GM12878 (cell line): ENCODE measurements at places on chromosomes 1 and 21. TPM values are rescaled to one million over a fixed set of nuclear protein-coding genes. Genes with fewer than 3 reads are reported as not detected.

DNA sequence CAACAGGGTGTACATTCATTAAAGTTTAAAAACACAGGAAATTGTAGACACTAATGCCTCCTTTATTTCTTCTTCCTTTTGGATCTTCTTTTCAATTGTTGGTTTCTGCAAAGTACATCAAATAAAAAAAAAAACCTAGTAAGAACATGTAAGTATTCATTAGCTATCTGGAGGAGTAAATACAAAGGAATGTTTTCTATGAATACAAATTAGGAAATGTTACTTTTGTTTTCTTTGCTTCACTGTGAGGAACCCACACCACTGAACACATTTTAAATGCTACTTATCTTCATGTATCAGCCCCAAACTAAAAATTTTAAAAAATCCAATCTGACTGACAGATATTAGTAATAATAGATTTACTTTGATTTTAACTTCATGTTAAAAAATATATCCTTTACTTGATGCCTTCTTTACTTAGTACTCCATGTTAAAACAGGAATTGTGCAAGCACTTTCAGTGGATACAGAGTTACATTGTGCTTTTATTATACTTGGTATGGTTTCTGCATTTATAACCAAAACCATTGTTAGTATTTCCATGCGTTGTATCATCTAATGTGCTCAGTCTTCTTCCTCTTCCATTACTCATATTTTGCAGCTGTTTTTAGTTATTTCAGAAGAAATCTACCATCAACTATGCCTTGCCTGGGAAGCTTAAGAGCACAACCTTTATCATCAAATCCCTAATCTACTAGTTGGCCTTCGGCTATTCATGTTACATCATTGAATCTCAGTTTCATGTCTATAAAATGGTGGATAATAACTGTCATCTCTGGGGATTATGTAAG, 236.9 kb upstream of the DPYD start:
- H3K36me3 ChIP-seq: no peaks in the 10 kb centered on the region
- no peak overlapping the region for H3K27ac ChIP-seq
- H3K27me3 ChIP-seq: no peaks in the 10 kb centered on the region
- no peaks in the 10 kb centered on the region for H3K4me1 ChIP-seq
- DNase-seq: no peak

DNA sequence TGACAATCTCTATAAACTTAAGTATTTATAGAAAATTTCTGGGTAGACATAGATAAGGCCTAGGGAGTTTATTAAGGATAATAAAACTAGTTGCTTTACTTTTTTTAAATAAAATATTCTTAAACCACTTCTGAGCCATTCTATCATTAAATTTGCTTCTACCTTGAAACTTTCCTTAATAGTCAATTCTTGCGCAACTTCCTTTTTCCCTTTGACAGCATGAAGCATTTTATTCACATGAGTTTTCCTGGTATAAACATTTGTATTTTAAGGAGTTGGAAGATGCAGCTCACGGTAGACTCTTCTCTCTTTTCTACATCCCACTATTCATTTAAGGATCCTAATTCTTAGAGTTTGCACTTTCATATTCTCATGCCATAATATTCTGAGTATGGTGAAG, 75.8 kb upstream of the DPH5 start:
- no peaks in the 10 kb centered on the region for H3K36me3 ChIP-seq
- no peak for DNase-seq
- no peak overlapping the region for H3K4me3 ChIP-seq

Gene XCL1
- 0.68 and 0.83 TPM in 2 replicates for polyA plus RNA-seq

GRCh38 chr1:177958092-177958491, 11.8 kb downstream of the SEC16B start:
- no peak for DNase-seq
- H3K4me3 ChIP-seq: no peak overlapping the region
- no peak overlapping the region for H3K27ac ChIP-seq
- H3K27me3 ChIP-seq: no peaks in the 10 kb centered on the region; the same call in 1 of the 2 replicates

GRCh38 chr1:241639623-241640148, 483 bp downstream of the CHML start:
- no peaks in the 10 kb centered on the region for H3K36me3 ChIP-seq
- no peaks in the 10 kb centered on the region for H3K27me3 ChIP-seq
- peaks cover 10% of the 10 kb centered on the region for H3K4me1 ChIP-seq
- peak overlapping the region; percentile 94 for H3K4me3 ChIP-seq

Gene RXFP4
- polyA plus RNA-seq: 0.10 and 0.39 TPM in 2 replicates

- H3K27me3 ChIP-seq: 0 out of 2 replicates have a peak, but pooled peaks cover 1% of the 10 kb centered on the region
- DNase-seq: no peak
Observed at GRCh38 chr21:32463889-32464300, 51.4 kb downstream of the EVA1C start.

DNA sequence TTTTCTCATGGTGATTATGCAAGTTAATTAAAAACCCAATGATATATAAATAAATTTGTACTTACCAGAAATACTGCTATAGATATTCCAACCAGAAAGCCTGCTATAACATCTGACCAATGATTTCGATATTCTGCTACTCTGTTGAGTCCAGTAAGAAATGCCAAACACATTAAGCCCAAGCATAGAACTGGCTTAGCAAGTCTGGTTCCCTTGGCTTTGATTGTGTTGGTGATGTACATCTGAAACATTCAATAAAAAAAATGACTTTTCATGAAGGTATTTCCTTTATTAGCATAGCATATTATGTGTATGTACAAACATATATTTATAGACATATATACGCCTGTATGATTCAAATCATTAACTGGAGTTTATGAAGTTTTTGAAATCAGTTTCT, 82.8 kb downstream of the PLPPR5 start:
- DNase-seq: no peak
- H3K27ac ChIP-seq: no peak overlapping the region
- no peaks in the 10 kb centered on the region for H3K27me3 ChIP-seq
- H3K4me1 ChIP-seq: no peaks in the 10 kb centered on the region

Gene SCMH1
- 18.6 and 20.8 TPM in 2 replicates for polyA plus RNA-seq

GRCh38 chr1:209808059-209808581, 2.2 kb upstream of the IRF6 start:
- H3K36me3 ChIP-seq: no peaks in the 10 kb centered on the region
- no peak for DNase-seq
- no peaks in the 10 kb centered on the region for H3K4me1 ChIP-seq
- H3K4me3 ChIP-seq: no peak overlapping the region

Gene DISP1
- 1.3 and 1.4 TPM in 2 replicates for polyA plus RNA-seq

DNA sequence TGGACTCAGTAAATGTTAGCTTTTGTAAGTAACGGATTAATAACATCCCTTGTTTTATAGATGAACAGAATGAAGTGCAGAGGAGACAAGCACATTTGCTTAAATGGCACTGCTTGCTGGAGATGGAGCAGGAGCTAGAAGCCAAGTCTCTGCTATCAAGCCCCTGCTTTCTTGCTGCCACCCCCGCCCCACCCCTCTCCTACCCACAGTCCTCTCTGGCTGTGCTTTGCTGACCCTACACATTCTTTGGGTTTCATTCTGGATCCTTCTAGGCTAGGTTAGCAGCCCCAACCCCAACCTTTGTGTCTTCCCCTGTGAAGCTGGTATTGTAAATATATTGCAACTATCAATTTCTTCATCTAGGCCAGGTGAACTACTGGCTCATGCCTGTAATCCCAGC, 77.5 kb upstream of the CAPZB start:
- no peaks in the 10 kb centered on the region for H3K4me1 ChIP-seq
- no peaks in the 10 kb centered on the region; the same call in 1 of the 2 replicates for H3K27me3 ChIP-seq

Gene LDLRAP1
- 27.0 and 33.8 TPM in 2 replicates for polyA plus RNA-seq

GRCh38 chr1:118151312-118151937, 33.6 kb downstream of the SPAG17 start:
- no peak overlapping the region for H3K27ac ChIP-seq
- no peaks in the 10 kb centered on the region for H3K36me3 ChIP-seq
- H3K27me3 ChIP-seq: no peaks in the 10 kb centered on the region
- no peak overlapping the region for H3K4me3 ChIP-seq

DNA sequence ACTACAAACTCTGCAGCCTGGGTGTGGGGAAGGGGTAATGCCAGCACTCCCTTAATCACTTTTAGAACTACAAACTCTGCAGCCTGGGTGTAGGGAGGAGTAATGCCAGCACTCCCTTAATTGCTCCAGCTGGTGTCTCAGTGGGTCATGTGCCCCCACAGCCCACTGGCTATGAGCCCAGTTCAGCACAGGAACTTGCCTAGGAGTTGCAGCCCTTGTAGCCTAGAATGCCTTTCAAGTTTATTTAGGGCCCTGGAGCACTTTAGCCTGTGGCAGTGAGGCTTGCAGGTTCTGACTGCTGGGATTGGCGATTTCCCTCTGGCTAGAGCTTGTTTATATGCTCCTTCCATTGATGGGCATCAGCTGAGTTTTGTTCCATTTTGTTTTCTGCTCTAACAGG, 17.1 kb downstream of the VN1R5 start:
- no peak overlapping the region for H3K4me3 ChIP-seq
- H3K4me1 ChIP-seq: no peaks in the 10 kb centered on the region
- DNase-seq: no peak
- H3K27ac ChIP-seq: no peak overlapping the region
- no peaks in the 10 kb centered on the region for H3K36me3 ChIP-seq
- H3K27me3 ChIP-seq: no peaks in the 10 kb centered on the region

Gene LAMB3
- 0.18 and 0.19 TPM in 2 replicates for polyA plus RNA-seq

Gene WNT9A
- not detected in 2 replicates for polyA plus RNA-seq

DNA sequence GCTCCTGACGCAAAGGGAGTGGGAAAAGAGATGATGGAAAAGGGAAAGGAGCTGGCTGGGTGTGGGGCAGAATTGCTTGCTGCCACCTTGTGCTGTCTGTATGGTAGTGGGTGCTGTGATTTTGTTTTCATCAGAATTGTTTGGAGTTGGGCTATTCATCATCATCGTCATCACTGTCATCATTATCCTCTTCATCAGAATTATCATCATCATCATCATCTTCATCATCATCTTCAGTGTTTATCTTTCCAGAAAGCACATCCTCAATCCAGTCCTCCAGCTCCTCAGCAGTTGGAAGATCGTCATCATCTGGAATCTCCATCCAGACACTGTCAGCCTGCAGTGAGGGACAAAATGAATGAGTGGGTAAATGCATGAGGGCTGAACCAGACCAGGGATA, 59.3 kb downstream of the VANGL1 start:
- H3K36me3 ChIP-seq: no peaks in the 10 kb centered on the region
- no peak overlapping the region for H3K4me3 ChIP-seq
- H3K27me3 ChIP-seq: no peaks in the 10 kb centered on the region

DNA sequence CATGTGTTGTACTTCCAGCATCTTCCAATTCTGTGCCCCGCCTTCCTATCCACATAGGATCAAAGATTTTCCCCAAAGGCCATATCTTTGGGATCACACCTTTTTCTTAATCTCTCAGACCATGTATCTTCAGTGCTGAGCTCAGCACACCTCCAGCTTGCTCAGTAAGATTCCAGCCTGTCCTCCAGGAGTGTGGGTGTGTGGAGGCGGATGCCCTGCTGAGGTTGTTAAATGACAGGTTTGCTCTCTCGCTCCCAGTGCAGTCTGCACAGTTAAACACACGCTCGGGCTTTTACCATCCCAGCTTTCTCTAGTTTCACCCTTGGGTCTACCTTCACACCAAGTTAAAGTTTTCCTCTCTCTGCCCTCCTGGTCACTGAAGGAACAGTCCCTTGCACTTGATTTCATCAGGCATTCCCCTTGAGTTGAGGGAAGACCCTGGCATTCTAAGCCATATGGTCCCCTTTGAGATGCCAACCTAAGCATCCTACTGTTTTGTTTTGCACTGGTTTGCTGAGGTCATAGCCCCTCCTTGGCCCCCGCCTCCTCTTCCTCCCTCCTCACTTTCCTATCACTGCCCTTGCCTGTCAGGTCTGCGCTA, 13.7 kb downstream of the MYOG start:
- no peaks in the 10 kb centered on the region; the same call in 1 of the 2 replicates for H3K4me1 ChIP-seq
- H3K27me3 ChIP-seq: peaks cover 8% of the 10 kb centered on the region
- H3K36me3 ChIP-seq: no peaks in the 10 kb centered on the region
- no peak for DNase-seq
- no peak overlapping the region for H3K27ac ChIP-seq
- H3K4me3 ChIP-seq: no peak overlapping the region

GRCh38 chr1:112298558-112298957, 97.5 kb upstream of the CTTNBP2NL start:
- H3K27me3 ChIP-seq: no peaks in the 10 kb centered on the region; the same call in 1 of the 2 replicates
- H3K27ac ChIP-seq: no peak overlapping the region
- DNase-seq: no peak
- 0 out of 2 replicates have a peak, but pooled peaks cover 3% of the 10 kb centered on the region for H3K4me1 ChIP-seq

GRCh38 chr1:248847181-248847955, 9.3 kb downstream of the ZNF672 start:
- H3K27me3 ChIP-seq: no peaks in the 10 kb centered on the region
- no peak overlapping the region for H3K27ac ChIP-seq
- DNase-seq: no peak
- no peak overlapping the region for H3K4me3 ChIP-seq

- no peak overlapping the region; the same call in 1 of the 2 replicates for H3K4me3 ChIP-seq
- H3K27ac ChIP-seq: no peak overlapping the region
- H3K4me1 ChIP-seq: no peaks in the 10 kb centered on the region
Observed at GRCh38 chr21:41767606-41768436, 969 bp upstream of the RIPK4 start.

Gene TRIM45
- polyA plus RNA-seq: 0.71 and 0.86 TPM in 2 replicates

DNA sequence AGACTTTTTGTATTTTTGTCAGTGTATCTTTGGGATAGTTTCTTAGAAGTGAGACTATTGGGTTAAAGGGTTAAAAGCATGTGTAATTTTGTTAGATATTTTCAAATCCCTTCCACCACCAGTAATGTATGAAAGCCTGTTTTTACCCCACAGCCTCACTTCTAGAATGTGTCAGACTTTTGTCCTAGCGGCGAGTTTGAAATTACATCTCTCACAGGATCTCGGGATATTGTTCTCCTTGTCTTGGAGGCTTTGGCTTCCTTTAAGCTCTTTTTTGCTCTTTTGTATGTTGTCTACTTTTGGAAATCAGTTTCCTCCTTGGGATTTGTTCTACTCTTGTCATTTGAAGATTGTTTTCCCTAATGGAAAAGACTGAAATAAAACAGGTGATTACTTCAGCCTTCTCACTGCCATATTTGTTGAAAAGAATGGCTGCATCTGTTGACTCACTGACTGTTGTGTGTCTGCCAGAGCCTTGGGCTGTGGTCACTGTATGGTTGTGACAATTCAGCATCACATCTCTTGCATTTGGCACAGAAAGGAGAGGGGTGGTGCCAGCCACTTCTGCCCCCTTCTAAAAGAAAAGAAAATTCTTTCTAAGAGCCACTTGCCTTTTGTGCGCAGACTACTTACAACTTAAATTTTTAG, 22.6 kb downstream of the ST3GAL3 start:
- no peaks in the 10 kb centered on the region for H3K27me3 ChIP-seq
- no peak overlapping the region for H3K27ac ChIP-seq
- no peak for DNase-seq

GRCh38 chr1:209250861-209251636, 332.5 kb upstream of the CAMK1G start:
- no peak overlapping the region for H3K4me3 ChIP-seq
- H3K4me1 ChIP-seq: no peaks in the 10 kb centered on the region
- DNase-seq: no peak
- no peak overlapping the region for H3K27ac ChIP-seq
